CD4-positive, alpha-beta T cell (primary cell): ENCODE measurements at places on chromosomes 16 and 17. TPM values are rescaled to one million over a fixed set of nuclear protein-coding genes. Genes with fewer than 3 reads are reported as not detected.

The GAS7 gene
- total RNA-seq = 1.8 TPM

DNA sequence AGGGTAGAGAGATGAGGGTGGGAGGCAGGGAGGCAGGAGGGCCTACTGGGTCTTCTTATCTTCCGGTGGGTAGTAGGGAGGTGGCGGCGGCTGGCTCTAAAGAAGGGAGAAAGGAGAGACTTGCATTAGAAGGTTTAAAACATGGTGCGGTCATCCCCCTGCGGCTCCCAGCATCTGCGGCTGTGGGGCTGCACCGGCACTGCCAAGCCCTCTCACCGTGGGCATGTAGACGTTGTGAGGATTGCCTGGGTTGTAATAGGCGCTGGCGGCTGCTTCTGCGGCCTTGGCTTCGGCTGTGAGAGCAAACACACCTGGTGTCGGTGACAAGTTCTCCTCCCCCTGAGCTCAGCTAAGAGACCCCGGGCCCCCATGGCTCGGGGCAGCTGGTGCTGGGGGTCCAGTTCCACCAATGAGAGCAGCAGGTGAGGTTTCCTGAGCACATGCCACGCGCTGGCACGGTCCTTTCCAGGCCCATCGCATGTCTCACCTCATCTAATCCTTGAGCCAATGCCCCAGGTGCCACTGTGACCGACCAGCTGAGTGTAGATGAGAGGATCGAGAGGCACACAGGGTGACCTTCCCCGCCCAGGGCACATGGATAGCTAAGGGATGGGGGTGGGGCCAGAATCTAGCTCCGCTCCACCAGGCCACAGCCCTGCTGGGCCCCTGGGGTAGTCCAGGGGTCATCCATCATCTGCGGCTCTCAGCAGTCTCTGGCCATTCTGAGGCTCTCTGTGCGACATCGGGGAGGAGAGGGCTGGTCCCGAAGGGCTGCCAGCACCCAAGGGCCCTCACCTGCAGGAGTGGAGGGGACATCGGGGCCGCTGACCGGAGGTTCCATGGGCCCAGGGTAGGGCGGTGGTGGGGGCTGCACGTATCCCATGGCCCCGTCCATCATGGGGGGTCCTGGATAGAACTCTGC, 2.7 kb upstream of the UNC13D start:
- H3K4me1 ChIP-seq = peaks cover 56% of the 10 kb centered on the region
- DNase-seq = no peak
- H3K27me3 ChIP-seq = no peaks in the 10 kb centered on the region
- peaks cover 66% of the 10 kb centered on the region for H3K36me3 ChIP-seq
- H3K27ac ChIP-seq = no peak overlapping the region
- H3K4me3 ChIP-seq = no peak overlapping the region

DNA sequence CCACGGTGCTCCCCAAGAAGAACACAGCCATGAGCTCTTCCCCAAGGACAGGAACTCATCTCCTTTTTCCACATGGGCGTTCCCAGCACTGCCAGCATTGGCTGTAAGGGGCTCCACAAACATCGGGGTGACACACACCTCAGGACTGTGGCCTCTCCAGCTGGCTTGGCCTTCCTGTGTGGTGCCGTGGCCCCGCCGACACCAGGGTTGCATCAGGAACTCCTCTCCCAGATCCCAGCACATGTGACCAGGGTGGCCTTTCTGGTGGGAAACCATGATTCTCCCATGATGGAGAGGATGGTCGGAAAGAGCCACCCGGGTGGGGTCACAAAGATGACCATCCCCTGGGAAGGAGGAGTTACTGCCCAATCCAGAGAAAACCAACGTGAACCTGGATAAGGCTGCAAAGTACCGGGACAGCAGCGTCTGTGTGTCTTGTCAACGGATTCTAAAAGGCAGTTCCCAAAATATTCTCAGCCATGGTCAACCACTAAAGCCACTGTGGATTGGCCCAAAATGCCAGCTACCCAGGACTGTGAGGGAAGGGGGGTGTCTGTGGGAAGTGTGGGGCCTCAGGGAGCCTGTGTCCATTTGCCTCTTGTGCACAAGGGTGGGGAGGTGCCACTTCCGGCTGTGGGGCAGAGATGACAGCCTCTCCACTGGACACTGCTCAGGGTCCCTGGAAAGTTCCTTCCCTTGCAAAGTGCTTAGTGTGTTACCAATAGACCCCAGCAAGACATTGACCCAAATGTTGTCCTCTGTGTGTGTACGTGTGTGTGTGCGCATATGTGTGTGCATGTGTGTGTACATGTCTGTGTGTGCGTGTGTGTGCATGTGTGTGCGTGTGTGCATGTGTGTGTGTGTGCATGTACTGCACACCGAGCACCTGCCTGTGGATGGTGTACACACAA, 78.0 kb upstream of the CBX4 start:
- H3K4me1 ChIP-seq = no peaks in the 10 kb centered on the region
- H3K36me3 ChIP-seq = no peaks in the 10 kb centered on the region
- H3K27me3 ChIP-seq = no peaks in the 10 kb centered on the region
- DNase-seq = no peak

The FNDC8 gene
- total RNA-seq = not detected

The OR3A1 gene
- total RNA-seq = 0.41 TPM

DNA sequence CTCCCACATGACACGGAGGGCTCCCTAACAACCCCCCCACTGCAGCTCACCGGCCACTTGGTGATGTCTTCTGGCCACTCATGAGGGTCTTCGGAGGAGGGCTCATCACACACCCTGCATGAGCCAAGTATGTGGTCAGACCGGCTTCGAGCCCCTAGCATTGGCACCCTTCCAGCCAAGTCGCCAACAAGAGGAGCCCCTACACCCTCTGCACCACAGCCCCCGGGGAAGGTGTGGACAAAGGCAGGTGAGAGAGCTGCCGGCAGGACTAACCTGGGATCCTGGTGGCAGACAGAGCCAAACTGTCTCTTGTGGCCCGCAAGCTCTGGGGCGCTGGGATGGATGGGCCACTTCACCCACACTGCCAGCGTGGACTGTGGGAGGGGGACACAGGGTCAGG, 6.5 kb downstream of the SNRNP25 start:
- H3K4me3 ChIP-seq = no peak overlapping the region
- DNase-seq = no peak
- H3K27me3 ChIP-seq = no peaks in the 10 kb centered on the region
- H3K4me1 ChIP-seq = no peaks in the 10 kb centered on the region
- H3K36me3 ChIP-seq = peaks cover 17% of the 10 kb centered on the region

The C1QTNF8 gene
- not detected for total RNA-seq

DNA sequence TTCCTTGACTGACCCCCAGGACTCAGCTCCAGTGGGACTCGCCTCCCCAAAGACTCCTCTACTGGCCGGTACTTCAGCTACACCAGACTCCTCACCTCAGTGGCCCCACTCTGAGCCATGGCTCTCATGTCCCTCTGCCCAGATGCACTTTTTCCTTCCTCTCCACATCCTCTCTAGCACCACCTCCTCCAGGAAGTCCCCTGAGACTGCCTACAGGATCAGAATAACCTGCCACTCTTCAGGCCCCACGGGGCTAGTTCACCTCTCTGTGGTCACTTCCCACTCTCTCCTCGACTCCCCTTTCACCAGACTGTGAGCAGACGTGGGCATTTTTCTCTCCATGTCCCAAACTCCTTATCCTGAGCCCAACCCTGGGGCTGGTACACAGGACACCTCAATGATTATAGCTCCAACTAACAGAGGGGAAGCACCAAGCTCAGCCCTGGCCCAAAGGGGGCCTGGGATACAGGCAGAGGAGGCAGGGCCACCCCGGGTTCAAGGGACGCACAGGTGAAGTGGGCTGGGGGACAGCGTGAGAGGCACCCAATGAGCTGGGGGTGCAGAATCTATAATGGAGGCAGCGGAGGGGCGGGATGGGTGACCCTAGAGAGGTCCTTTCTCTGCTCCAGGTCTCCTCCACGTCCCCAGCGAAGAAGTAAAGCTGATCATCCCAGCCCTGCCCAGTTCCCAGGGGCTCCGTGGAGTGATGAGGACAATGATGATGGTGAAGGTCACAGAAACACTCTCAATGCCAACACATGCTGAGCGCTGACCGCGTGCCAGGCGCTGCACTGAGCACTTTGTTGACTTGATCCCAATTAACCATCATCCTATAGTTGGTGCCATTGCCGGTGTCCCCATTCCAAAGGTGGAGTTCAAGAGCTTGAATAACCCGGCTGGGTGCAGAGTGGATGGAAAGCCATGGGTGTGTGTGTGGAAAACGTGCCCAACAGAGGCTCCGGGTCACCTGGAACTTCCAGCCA, 3.9 kb downstream of the TRPV3 start:
- H3K27me3 ChIP-seq = no peaks in the 10 kb centered on the region
- DNase-seq = no peak
- no peak overlapping the region for H3K27ac ChIP-seq
- peaks cover 15% of the 10 kb centered on the region for H3K4me1 ChIP-seq
- no peak overlapping the region for H3K4me3 ChIP-seq
- H3K36me3 ChIP-seq = no peaks in the 10 kb centered on the region
